CD4-positive, alpha-beta T cell treated with Interleukin-17A for 4 hours (primary cell): ENCODE measurements at places on chromosomes 12 and 14.

GRCh38 chr14:80017795-80018194 is 193.5 kb downstream of the DIO2 start:
- DNase-seq, result no peak

- no peak for DNase-seq
Measured at GRCh38 chr12:59717436-59717835, 121.6 kb downstream of the SLC16A7 start.

DNA sequence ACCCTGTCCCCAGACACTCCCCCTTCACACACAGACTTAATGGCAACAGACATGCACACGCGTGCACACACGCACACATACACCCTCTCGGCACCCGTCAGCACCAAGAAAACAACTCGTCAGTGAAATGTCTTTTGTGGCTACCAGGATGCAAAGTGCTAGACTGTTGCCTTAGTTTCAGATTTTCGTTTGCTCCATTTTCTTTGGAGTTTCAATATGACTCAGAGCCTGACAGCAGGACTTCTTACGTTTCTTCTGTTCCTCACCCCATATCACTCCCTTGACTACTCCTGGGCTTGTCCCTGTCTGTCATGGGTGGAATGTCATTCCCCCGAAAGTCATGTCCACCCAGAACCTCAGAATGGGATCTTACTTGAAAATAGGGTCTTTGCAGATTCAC is 182.9 kb downstream of the GLT1D1 start:
- no peak for DNase-seq

GRCh38 chr14:104345621-104346462 is 207.5 kb downstream of the KIF26A start:
- no peak for DNase-seq
